ENCODE measurements at places on chromosomes 16 and 17.

GRCh38 chr16:21190599-21190998 lies 20.8 kb downstream of the ZP2 start:
- no peak for DNase-seq

GRCh38 chr17:64403881-64404460 lies 13.3 kb upstream of the PECAM1 start:
- DNase-seq, result no peak

DNA sequence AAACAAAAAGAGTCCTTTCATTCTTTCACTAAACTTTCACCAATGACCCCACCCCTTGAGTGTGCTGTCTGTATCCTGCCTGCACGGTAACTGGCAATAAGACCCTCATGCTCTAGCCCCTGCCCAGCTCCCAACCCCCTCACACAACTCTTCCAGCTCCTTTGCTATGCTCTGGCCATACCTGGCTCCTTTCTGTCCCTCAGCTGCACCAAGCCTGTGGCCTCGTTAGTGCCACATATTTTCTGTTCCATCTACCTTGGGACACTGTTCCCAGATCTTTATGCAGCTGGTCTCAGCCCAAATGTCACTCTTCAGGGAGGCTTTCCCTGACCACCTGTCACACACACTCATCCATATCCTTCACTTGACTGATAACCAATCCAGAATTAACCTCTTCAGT lies 47.3 kb downstream of the C16orf82 start:
- DNase-seq, result no peak

DNA sequence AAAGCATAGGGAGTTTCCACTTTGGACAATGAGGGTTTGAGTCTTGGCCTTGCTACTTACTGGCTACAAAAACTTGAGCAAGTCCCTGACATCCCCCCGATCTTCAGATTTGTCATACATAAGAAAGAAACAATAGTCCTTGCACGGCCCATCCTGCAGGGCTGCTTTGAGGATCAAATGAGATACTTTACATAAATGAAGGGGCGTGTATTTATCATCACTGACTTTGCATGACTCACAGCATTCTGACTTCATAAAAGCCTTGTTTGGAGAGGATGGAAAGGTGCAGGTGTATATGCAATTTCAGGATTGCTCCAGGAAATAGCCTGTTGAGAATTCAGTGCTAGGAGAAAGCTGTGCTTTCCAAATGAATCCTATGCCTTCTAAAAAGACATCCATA lies 465.0 kb upstream of the MAF start:
- DNase-seq, result no peak

- DNase-seq, result no peak
Measured at GRCh38 chr16:8430401-8430800, 159.9 kb downstream of the TMEM114 start.

- DNase-seq, result no peak
Measured at GRCh38 chr17:69096541-69096940, 35.8 kb upstream of the ABCA9 start.

All from NCI-H1694 (cell line).